ENCODE measurements at places on chromosomes 4 and X.

DNA sequence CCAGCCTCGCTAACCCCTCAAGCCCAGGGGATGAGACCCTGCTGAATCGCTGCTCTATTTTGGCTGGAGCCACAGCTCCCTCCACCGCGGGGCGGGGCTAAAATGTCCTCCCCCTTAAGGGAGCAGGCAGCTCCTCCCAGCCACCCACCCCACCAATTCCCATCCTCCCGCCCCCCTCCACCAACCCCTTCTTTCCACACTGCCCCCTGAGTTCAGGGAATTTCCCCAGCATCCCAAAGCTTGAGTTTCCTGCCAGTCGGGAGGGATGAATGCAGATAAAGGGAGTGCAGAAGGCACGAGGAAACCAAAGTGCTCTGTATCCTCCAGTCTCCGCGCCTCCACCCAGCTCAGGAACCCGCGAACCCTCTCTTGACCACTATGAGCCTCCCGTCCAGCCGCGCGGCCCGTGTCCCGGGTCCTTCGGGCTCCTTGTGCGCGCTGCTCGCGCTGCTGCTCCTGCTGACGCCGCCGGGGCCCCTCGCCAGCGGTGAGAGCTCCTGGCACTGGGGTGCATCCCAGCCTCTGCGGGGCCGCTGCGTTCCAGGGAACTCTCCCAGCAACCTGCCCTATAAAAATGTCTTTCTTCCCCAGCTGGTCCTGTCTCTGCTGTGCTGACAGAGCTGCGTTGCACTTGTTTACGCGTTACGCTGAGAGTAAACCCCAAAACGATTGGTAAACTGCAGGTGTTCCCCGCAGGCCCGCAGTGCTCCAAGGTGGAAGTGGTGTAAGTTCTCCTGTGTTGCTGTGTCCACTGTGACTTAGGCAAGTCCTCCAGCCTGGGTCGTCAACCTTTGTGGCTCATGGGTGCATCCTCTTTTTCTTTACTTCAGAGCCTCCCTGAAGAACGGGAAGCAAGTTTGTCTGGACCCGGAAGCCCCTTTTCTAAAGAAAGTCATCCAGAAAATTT lies at the start of gene CXCL6:
Gene CXCL6, plus strand, starts transcription at position 306 of the 907 bp plus-strand sequence. Its CDS starts 73 bp downstream, at position 379.
- no peak for DNase-seq

GRCh38 chr4:65089666-65090065 lies 580.6 kb downstream of the EPHA5 start:
- DNase-seq: no peak

- DNase-seq: no peak
Observed at GRCh38 chr4:81346719-81347118, 125.0 kb downstream of the RASGEF1B start.

GRCh38 chrX:115251458-115252233 lies 17.8 kb upstream of the LRCH2 start:
- no peak for DNase-seq

- no peak for DNase-seq
Observed at GRCh38 chr4:137601934-137602333, 69.6 kb upstream of the PCDH18 start.

GRCh38 chr4:184269879-184270430 lies 52.3 kb upstream of the ENPP6 start:
- DNase-seq: no peak

- DNase-seq: no peak
Observed at GRCh38 chrX:123172869-123173268, 11.2 kb upstream of the GRIA3 start.

DNA sequence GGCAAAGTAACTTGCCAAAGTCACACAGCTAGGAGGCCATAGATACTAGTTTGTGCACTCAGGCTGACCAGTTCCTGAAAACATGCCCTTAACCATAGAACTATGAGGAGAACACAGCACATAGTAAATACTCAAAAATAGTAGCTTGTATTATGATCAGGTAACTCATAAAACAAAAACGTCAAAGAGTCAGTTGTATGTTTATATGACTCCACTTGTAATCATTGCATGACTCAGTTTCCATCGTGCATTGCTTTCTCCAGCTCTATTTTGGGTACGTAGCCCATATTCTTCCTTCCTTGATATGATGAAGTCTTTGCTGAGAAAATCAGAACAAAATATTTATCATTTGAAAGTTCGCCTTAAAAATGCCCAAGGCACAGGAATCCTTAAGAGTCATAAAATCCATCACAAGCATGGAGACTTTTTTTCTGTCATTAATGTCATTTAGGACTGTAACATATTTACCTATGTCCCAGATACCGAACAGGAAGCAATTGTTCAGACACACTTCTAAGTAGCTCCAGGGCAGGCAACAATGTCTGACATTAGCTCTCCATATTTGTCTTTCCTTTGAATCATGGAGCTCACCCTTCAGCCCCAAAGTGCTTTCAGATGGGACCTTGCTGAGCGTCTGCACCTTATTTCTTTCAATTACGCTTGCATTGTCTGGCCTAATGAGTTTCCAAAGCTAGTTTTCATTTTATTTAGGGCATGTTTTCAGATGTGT lies 11.2 kb upstream of the MID1 start:
- no peak for DNase-seq

DNA sequence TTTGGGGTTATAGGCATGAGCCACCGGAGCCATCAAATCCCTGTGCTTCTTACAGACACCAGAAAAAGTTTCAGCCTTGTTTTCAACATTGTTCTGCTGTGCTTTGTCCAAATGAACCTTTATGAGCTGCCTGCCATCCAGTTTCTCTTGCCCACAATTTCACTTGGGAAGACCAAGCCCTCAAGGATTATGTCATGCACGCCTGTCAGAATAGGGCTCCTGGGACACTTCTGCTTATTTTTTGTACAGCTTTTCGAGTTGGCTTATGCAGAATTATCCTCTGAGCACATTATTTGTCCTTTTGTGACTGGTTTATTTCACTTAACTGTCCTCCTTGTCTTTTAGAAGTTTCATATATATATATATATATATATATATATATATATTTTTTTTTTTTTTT lies 16.2 kb downstream of the UBE2K start:
- no peak for DNase-seq

DNA sequence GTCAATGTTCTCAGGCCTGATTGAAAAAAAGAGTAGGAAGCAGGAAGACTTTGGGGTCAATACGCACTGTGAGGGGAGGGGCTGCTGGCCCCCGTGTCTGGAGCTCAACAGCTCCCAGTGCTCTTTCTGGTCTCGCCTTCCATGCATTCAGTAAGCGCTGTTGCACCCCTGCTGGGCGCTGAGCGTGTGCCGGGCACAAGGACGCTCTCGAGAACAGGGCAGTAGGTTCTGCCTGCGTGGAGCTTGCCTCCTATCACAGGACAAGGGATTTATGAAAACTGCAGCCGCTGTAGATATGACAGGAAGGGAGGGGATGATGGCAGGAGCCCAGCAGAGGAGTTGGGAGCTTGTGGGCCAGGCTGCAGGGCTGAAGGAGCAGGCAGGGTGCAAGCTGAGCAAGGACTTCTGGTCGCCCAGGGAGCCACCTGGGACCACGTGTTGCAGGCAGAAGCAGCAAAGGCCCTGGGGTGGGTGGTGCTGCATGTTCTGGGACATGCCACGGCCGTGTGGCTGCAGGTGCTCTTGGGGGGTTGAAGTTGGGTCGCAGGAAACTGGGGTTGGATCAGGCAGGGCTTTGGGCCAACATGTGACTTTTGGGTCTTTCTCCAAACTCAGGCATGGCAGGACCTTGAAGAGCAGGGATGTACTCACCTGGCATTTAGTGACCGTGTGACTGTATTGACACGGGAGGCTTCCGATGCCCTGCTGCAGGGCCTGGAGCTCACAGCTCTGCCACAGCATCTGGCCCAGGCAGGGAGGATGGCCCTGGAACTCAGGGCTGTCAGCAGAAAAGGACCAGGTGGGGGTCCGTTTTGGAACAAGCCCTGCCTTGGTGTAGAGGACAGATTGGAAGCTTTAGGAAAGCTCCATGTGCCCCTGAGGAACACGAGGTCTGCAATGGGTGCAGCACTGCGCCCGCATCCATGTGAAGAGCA lies 97.9 kb downstream of the CPZ start:
- no peak for DNase-seq

- no peak for DNase-seq
Observed at GRCh38 chrX:41802958-41803357, 79.0 kb downstream of the GPR82 start.

- DNase-seq: no peak
Observed at GRCh38 chrX:101397779-101398178, 7.0 kb downstream of the RPL36A start.

DNA sequence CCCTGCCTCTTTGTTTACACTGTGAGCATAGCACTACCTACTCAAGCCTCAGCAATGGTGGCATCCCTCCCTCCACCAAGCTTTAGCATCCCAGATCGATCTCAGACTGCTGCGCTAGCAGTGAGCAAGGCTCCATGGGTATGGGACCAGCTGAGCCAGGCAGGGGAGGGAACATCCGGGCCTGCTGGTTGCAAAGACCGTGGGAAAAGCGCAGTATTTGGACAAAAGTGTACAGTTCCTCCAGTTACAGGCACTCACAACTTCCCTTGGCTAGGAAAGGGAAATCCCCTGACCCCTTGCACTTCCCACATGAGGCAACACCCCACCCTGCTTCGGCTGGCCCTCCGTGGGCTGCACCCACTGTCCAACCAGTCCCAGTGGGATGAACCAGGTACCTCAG lies 26.5 kb downstream of the EGF start:
- no peak for DNase-seq

GRCh38 chr4:52659722-52660261 lies 691 bp upstream of the USP46 start:
- DNase-seq: no peak

DNA sequence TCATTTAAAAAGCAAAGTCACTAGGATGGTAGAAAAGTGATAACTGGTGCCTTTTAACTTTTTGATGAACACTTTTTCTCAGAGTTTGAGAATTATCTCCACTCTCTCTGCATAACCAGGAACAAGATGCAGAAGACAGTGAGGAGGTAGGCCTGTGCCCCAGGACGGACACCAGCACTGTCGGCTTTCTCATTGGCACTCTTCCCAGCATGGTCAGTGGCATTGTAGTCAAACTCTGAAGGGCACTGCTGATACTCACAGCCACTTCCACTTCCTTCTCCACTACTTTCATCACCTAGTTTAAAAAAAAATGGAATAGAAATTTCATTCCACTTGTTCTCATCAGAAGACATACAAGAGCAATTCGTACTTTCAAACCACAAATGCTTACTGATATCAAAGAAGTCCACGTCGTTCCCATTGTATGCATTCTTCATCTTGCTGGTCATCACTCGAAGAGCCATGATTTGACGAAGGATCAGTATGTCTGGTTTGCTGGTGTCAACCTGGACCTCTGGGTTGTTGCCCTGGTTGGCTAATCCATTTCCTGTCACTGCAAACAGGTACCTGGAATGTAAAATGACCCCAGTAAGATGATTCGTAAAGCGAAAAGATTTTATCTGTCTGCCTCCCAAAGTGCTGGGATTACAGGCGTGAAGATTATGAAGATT lies 84.8 kb upstream of the TFDP3 start:
- no peak for DNase-seq

DNA sequence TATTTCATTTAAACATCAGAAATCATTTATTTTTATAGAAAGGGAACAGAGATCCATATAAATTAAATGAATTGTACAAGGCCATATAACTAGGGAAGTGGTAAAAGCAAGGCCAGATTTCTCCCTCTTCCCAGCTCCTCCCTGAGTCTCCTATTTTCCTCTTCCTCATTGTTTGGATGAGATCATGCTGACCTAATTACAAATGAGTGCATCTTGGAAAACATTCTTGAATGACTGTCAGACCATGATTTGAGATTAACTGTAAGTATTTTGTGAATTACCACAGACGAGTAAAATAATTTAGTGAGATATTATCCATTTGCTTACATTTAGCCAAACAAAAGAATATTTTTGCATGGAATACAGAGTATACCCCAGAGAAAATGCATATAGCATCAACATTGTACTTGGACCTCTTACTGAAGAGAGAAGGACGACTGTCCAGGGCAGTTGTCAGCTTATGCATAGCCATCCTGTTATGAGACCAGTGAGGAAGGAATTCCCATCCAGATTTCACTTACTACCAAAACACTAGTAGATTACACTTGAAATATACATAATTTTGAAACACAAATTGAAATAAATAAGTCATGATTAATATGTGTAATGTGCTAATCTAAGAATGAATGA lies 47.3 kb downstream of the SLAIN2 start:
- no peak for DNase-seq

DNA sequence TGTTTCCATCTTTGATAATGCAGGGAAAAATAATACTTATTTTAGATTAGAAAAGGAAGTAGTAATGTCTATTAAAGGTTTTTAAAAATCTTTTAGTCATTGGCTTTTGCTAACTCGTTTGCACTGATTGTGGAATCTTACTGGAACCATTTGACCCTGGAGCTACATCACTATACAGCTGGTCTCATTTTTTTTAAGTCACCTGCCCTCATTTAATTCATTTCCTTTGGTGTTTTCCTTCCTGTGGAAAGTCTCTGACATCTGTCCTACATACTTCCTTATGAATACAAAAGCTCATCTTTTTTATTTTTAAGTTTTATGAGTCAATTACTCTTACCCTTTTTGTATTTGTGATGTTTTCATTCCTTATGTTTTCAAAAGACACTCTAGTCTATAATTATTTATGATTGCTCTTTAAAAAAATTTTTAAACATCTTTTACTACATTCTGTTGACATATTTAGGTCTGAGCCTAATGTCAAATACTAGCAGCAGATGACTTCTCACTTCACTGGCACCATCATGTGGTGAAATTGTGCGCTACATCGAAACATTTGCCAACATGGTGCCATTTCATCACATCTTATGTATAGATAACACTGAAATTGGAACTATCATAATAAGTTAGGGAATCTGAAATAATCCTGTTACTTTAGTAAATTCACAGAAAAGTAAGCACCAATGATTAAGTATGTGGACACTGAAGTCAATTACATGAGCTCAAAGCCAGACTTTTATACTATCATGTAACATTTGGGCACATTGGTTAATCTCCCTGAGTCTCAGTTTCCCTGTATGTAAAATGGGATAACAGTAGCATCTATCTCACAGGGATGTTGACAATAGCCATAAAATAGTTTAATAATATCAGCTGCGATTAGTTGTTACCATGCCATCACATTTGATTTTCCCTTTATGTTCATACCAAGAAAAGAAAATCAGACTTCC lies 9.4 kb upstream of the MMAA start:
- DNase-seq: peak; percentile 37

GRCh38 chrX:133403984-133404383 lies 11.3 kb downstream of the GPC4 start:
- no peak for DNase-seq
